ENCODE measurements at places on chromosomes 12 and 14.

- H3K4me1 ChIP-seq: no peaks in the 10 kb centered on the region
- no peak overlapping the region for H3K27ac ChIP-seq
- H3K36me3 ChIP-seq: no peaks in the 10 kb centered on the region
Observed at GRCh38 chr12:2378835-2379330, 326.1 kb downstream of the CACNA1C start.

DNA sequence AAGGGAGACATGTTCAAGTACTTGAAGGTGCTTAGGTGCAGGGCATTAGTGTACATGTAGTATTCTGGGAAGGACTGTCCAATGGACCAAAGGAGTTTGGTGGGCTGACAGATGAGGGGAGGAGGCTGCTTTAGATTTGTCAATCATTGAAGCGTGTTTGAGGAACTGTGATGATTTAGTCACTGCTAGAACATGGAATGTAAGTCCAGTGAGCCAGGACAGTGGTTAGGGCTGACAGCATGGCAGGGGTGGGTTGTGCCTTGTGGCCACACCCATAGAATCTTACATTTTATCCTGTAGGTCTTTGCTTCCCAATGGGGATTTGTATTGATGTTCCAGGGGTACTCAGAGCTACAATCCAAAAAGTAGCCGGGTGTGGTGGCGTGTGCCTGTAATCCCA, 24.6 kb downstream of the DIP2B start:
- no peak for DNase-seq
- no peaks in the 10 kb centered on the region for H3K36me3 ChIP-seq
- peaks cover 26% of the 10 kb centered on the region for H3K4me1 ChIP-seq
- no peak overlapping the region for H3K4me3 ChIP-seq
- H3K27me3 ChIP-seq: no peaks in the 10 kb centered on the region

GRCh38 chr12:132475304-132476037, 14.5 kb upstream of the FBRSL1 start:
- peak; percentile 51 for DNase-seq
- peaks cover under 1% of the 10 kb centered on the region for H3K27me3 ChIP-seq
- no peaks in the 10 kb centered on the region for H3K4me1 ChIP-seq
- H3K27ac ChIP-seq: no peak overlapping the region
- H3K36me3 ChIP-seq: no peaks in the 10 kb centered on the region

- H3K27ac ChIP-seq: no peak overlapping the region
- no peak for DNase-seq
- no peaks in the 10 kb centered on the region for H3K36me3 ChIP-seq
- no peaks in the 10 kb centered on the region for H3K27me3 ChIP-seq
Observed at GRCh38 chr14:76351941-76352340, 24.0 kb upstream of the ESRRB start.

- no peaks in the 10 kb centered on the region for H3K36me3 ChIP-seq
- H3K27me3 ChIP-seq: no peaks in the 10 kb centered on the region
- H3K27ac ChIP-seq: no peak overlapping the region
- no peak for DNase-seq
Observed at GRCh38 chr12:63294327-63294632, 143.3 kb upstream of the AVPR1A start.

DNA sequence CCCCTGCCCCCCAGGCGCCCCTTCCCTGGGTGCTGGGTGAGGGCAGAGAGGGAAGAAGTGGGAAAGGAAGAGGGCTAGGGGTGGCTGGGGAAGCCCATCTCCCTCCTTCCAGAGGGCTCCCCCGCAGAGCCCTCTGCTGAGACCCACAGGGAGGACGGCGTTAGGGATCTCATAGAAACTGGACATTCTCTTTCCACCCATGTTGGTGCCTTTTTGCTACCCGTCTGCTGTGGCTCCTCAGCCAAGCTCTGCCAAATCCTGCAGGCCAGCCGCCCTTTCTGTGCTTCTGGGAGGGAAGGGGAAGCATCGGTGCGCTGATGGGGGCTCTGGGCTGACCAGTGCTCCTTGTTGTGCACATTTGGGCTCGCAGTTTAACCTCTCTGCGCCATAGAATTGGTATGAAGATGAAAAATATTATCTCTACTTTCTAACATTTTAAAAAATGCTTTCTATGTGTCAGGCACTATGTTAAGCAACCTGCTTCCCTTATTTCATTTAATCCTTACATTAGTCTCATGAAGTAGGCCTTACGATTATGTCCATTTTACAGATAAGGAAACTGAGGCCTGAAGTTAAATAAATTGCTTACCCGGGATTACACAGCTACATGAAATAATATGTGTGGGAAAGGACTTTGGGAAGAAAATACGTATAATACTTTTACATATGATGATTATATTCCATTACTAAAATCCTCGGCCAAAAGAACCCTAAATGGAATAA, 981 bp downstream of the SLC48A1 start:
- peaks cover 42% of the 10 kb centered on the region for H3K4me1 ChIP-seq
- H3K36me3 ChIP-seq: no peaks in the 10 kb centered on the region
- DNase-seq: no peak
- peak overlapping the region; percentile 87 for H3K4me3 ChIP-seq
- H3K27ac ChIP-seq: peak overlapping the region; percentile 88
- H3K27me3 ChIP-seq: no peaks in the 10 kb centered on the region

GRCh38 chr12:65741656-65742017, 82.6 kb upstream of the HMGA2 start:
- H3K27ac ChIP-seq: no peak overlapping the region
- peak overlapping the region; percentile 33 for H3K4me3 ChIP-seq
- no peaks in the 10 kb centered on the region for H3K4me1 ChIP-seq
- no peak for DNase-seq
- no peaks in the 10 kb centered on the region for H3K36me3 ChIP-seq

DNA sequence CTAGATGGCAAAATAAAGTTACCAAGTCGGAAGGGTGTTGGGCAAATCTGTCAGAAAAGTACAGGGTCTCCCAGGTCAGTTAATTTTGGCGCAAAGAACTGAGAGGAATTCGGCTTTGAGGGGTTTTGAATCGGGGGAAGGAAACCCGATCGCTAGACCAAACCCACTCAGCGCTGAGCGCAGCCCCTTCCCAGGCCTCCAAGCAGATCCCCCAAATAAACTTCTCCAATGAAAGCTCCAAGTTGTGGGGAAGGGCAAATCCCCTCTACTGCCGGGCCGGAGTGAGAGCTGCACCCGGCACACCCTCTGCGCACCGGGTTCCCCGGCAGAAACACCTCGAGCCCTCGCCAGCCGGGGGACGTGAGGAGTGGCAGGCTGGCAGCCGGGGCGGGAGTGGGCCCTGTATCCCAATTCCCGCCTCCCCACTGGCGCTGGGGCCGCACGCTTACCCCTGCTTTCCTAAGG, 441 bp downstream of the E2F7 start:
- DNase-seq: no peak
- H3K27ac ChIP-seq: no peak overlapping the region
- H3K4me3 ChIP-seq: peak overlapping the region; percentile 72
- peaks cover 11% of the 10 kb centered on the region for H3K27me3 ChIP-seq
- peaks cover 14% of the 10 kb centered on the region for H3K4me1 ChIP-seq

GRCh38 chr12:106329231-106329982, 26.9 kb downstream of the TCP11L2 start:
- H3K4me3 ChIP-seq: no peak overlapping the region
- no peak for DNase-seq
- H3K27ac ChIP-seq: no peak overlapping the region

- no peaks in the 10 kb centered on the region for H3K27me3 ChIP-seq
- H3K36me3 ChIP-seq: no peaks in the 10 kb centered on the region
- DNase-seq: no peak
- H3K4me1 ChIP-seq: no peaks in the 10 kb centered on the region
- H3K4me3 ChIP-seq: no peak overlapping the region
- no peak overlapping the region for H3K27ac ChIP-seq
Observed at GRCh38 chr12:123723011-123723410, 10.9 kb downstream of the ATP6V0A2 start.

DNA sequence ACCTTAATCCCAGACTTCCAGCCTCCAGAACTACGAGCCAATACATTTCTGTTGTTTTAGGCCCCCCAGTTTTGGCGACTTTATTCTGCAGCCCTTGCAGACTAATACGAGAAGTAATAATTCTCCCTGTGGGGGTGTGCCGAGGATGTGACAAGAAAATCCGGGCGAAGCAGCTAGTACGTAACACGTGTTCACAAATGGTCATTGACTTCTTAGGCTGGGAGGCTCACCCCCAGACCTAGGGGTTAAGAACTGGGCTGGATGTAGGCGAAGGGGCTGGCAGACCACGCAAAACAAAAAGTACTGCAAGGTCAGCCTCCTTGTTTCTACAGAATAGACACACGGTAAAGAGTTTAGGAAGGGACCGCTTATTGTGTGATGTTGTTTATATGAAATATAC, 69.8 kb upstream of the ESRRB start:
- no peaks in the 10 kb centered on the region for H3K27me3 ChIP-seq
- no peaks in the 10 kb centered on the region for H3K4me1 ChIP-seq

DNA sequence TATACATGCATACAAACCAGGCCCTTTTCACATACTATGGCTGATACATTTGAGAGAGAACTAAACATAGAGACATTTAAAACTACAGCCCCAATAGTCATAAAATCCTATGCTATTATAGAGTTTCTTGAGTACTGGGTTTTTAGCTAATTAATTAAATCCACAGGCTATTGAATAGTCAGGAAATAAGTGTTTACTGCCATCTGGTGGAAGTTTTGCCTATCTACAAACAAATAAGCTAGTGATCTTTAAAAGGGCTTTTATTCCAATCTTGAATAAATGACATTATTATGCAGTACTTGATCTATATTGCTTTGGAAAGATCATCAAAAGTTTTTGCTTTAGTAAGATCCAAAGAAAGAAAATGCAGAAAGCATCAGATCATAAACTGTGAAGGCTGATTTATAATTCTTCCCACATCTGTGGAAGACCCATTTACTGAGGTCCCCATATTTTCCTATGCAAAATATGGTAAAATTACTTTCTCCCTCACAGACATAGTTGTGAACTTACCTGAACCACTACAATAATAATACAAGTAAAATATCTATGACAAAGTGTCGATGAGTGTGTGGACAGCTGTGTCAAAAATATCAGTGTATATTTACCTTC, 131.3 kb downstream of the ITPR2 start:
- H3K4me3 ChIP-seq: no peak overlapping the region
- no peaks in the 10 kb centered on the region for H3K27me3 ChIP-seq
- peaks cover 15% of the 10 kb centered on the region for H3K4me1 ChIP-seq
- DNase-seq: no peak
- H3K36me3 ChIP-seq: peaks cover 11% of the 10 kb centered on the region
- no peak overlapping the region for H3K27ac ChIP-seq

GRCh38 chr14:51677266-51677665, 25.6 kb downstream of the FRMD6 start:
- no peak for DNase-seq
- H3K27me3 ChIP-seq: no peaks in the 10 kb centered on the region
- H3K4me3 ChIP-seq: no peak overlapping the region
- H3K4me1 ChIP-seq: no peaks in the 10 kb centered on the region

GRCh38 chr12:6664902-6665301, 2.0 kb upstream of the ING4 start:
- H3K4me1 ChIP-seq: peaks cover 18% of the 10 kb centered on the region
- DNase-seq: no peak
- H3K4me3 ChIP-seq: no peak overlapping the region
- H3K27ac ChIP-seq: no peak overlapping the region
- no peaks in the 10 kb centered on the region for H3K27me3 ChIP-seq
- peaks cover 43% of the 10 kb centered on the region for H3K36me3 ChIP-seq

GRCh38 chr12:6183689-6184428, 16.3 kb upstream of the CD9 start:
- H3K4me3 ChIP-seq: no peak overlapping the region
- no peak for DNase-seq
- no peaks in the 10 kb centered on the region for H3K27me3 ChIP-seq
- H3K36me3 ChIP-seq: no peaks in the 10 kb centered on the region

- H3K27ac ChIP-seq: peak overlapping the region; percentile 37
- no peaks in the 10 kb centered on the region for H3K36me3 ChIP-seq
- peak; percentile 72 for DNase-seq
- H3K4me1 ChIP-seq: peaks cover 11% of the 10 kb centered on the region
Observed at GRCh38 chr12:114952573-114953271, 268.7 kb upstream of the TBX3 start.

Data from heart left ventricle (tissue), 16 donors.